Activated CD4-positive, alpha-beta T cell treated with anti-CD3 and anti-CD28 coated beads, Interleukin-2, amount 10 ng/mL, durations not matched to agents 7 days and 5 days (primary cell): ENCODE measurements at places on chromosomes 2 and 18. TPM values are rescaled to one million over a fixed set of nuclear protein-coding genes. Genes with fewer than 3 reads are reported as not detected.
A peak's percentile ranks its signal among the peaks of the same experiment; 100 is the strongest.

IWS1 gene
- total RNA-seq, result 46.9 TPM

BOLL gene
- total RNA-seq, result not detected

DNA sequence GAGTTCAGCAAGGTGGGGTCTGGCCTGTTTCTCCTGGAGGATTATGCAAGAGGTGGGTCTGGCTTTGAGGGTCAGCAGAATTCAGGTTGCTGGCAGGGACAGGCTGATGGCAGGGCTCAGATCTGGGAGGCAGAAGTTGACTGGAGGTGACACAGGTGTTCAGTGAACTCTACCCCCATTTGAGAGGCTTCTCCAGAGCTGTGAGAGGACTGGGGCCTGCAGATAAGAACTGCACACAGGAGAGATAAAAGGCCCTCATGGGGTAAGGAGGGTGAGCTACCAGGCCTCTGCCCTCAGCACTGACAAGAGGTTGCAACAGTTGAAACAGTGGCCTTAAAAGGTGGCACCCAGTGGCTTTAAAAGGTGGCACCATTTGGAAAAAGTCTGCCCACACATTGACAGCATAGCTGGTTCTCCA, 13.1 kb downstream of the MOCOS start:
- no peak for DNase-seq

- DNase-seq, result no peak
Measured at GRCh38 chr2:196681510-196681909, 42.0 kb downstream of the CCDC150 start.

DNA sequence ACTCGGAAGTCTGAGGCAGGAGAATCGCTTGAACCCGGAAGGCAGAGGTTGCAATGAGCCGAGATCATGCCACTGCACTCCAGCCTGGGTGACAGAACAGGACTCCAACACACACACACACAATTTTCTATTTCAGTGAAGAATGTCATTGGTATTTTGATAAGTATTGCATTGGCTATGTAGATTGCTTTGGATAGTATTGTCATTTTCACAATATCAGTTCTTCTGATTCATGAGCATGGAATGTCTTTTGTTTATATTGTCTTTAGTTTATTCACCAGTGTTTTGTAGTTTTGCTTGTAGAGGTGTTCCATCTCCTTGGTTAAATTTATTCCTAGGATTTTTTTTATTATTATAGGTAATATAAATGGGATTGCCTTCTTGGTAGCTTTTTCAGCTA, 693.4 kb upstream of the SYT4 start:
- DNase-seq, result no peak

DNA sequence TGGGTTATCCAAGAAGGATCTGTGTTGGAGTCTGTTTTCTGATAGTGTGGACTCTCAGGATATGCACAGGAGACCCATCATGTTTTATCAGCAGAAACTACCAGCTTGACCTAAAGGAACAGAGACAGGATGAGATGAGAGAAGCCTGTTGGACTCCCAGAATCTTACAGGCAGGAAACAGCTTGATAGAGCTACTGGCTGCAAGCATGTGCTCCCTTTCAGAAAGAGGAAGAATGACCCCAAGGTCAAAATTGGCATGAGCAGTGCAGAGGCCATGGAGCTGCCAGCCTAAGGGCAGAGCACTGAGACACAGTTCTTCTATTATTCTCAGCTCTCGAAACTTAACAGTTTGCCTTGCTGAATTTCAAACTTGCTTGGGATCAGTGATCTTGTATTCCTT, 135.2 kb upstream of the NFATC1 start:
- no peak for DNase-seq

GRCh38 chr2:178949584-178949983, 100.4 kb downstream of the CCDC141 start:
- DNase-seq, result no peak

GRCh38 chr2:170512266-170512665, 202.9 kb upstream of the SP5 start:
- DNase-seq, result no peak

DNA sequence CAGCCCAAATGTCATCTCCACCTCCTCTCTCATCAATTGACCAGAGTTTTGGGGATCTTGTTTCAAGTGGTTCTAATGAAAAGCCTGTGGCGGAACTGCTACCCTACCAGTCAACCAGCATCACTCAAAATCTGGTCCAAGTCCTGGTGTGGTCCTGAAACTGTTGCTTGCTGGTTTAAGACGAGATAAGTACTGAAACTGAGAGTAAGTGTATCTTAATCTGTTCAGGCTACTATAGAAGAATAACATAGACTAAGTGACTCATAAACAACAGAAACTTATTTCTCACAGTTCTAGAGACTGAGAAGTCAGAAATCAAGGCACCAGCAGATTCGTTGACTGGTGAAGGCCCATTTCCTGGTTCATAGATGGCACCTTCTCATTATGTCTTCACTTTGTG, 879 bp upstream of the GALNT5 start:
- no peak for DNase-seq

GRCh38 chr2:88636026-88636425, 8.8 kb upstream of the EIF2AK3 start:
- no peak for DNase-seq

GRCh38 chr2:147846412-147847081, 1.7 kb downstream of the ACVR2A start:
- DNase-seq, result no peak

- DNase-seq, result peak; percentile 20
Measured at GRCh38 chr2:207238831-207239701, 73.3 kb upstream of the KLF7 start.
